WTC11 (cell line): ENCODE measurements at places on chromosomes 6 and 20.

DNA sequence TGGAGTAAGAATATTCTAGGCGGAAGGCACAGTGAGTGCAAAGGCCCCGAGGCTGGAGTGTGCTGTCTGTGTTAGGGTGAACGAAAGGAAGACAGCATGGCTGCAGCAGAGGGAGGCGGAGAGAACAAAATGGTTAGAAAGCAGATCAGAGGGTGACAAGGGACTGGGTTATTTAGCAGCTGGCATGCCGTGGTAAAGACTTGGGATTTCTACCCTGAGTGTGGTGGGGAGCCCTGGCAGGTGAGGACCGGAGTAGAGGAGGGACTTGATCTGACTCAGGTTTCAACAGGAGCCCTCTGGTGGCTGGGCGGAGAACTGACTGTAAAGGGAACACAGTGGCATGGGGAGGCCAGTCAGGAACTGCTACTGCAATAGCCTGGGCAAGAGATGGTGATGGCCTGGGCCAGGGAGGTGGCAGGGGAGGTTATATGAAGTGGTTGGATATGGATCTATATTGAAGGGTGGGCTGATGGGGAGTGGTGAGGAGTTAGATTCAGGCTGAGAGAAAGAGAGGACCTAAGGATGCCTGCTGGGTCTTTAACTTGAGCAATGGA is 38.0 kb downstream of the PIM1 start:
- H3K4me3 ChIP-seq, result no peak overlapping the region
- peaks cover 5% of the 10 kb centered on the region; the same call in 1 of the 2 replicates for H3K4me1 ChIP-seq
- H3K36me3 ChIP-seq, result no peaks in the 10 kb centered on the region
- peaks cover 3% of the 10 kb centered on the region; the same call in 1 of the 2 replicates for H3K27me3 ChIP-seq
- no peak overlapping the region for H3K27ac ChIP-seq

DNA sequence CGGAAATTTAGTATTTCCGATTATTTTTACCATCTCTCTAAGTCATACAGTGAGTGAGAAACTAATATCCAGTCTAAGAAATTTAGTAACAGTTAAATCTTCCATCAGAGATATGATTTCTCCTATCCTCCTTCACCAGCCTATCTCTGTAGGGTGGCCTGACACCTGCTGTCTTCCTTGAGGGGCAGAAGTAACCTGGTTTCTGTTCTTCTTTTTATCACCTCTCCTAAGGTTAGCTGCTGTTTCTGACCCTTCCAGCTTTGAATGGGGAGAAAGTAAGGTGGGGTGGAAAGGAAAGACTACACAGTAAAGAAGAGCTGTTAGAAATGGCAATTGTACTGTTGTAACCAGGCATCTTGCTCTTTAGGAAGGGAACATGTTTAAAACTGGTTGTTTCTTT is 447.7 kb downstream of the PHF3 start:
- H3K36me3 ChIP-seq, result peaks cover 4% of the 10 kb centered on the region
- no peaks in the 10 kb centered on the region for H3K27me3 ChIP-seq
- DNase-seq, result no peak
- H3K4me3 ChIP-seq, result no peak overlapping the region
- H3K27ac ChIP-seq, result no peak overlapping the region
- H3K4me1 ChIP-seq, result no peaks in the 10 kb centered on the region

- no peak overlapping the region for H3K4me3 ChIP-seq
- H3K36me3 ChIP-seq, result peaks cover 38% of the 10 kb centered on the region
- peaks cover 14% of the 10 kb centered on the region for H3K4me1 ChIP-seq
- DNase-seq, result no peak
- H3K27me3 ChIP-seq, result no peaks in the 10 kb centered on the region
Observed at GRCh38 chr6:161139766-161140553, 133.9 kb downstream of the AGPAT4 start.

DNA sequence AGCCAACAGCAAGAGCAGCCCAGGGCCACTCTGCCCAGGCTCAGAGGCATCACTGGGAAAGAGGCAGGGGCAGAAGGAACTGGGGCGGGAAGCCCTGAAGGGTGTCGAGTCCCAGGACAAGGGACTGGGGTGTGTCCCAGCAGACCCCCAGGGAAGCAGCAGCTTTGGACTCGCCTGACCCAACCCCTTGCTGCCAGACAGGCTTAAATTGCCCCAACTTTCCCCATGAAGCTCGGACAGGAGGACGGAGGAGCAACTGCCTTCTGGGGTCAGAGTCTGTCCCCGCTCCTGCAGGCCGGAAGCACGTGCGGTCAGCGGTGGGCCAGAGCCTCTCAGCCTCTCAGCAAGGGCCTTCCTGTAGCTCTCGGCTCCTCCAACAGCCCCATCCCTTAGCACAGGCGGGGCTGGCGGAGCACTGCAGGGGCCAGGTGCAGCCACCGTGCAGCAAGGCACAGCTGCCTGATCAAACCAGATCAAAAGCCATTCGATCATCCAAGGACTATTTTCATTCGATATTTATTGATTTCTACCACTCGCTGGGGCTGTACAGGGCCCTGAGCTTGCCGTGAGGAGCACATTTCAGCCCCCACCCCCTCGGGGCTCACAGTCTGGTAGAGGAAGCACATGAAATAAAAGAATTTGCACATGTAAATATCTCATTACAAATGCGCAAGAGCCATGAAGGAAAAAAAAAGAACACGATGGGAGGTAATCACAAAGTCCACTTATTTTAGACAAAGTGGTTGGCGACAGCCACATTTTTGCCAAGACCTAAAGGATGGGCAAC is 31.8 kb upstream of the STX16 start:
- peak; percentile 61 for DNase-seq
- H3K4me3 ChIP-seq, result no peak overlapping the region
- peaks cover 21% of the 10 kb centered on the region for H3K4me1 ChIP-seq
- peaks cover 18% of the 10 kb centered on the region for H3K36me3 ChIP-seq
- H3K27ac ChIP-seq, result peak overlapping the region; percentile 61; the same call in 1 of the 2 replicates
- peaks cover 45% of the 10 kb centered on the region for H3K27me3 ChIP-seq

DNA sequence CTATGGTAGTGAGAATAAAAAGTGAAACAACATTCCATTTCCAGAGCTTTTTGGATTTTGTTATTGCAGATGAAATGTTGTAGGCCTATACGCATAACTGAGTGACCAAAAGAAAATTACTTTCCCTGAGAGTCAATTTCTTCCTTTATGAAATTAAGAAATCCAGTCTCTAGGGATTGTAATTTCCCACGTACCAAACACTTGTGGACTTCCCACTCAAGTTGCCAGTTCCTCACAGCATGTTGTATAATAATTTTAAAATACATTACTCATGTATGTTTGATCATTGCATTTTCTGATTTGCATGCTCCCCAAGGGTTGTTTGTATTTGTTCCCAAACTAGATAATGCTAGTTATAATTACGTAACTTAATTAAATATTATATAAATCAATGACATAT is 12.0 kb upstream of the PRDM1 start:
- H3K4me3 ChIP-seq, result no peak overlapping the region
- H3K27me3 ChIP-seq, result no peaks in the 10 kb centered on the region
- H3K4me1 ChIP-seq, result no peaks in the 10 kb centered on the region

DNA sequence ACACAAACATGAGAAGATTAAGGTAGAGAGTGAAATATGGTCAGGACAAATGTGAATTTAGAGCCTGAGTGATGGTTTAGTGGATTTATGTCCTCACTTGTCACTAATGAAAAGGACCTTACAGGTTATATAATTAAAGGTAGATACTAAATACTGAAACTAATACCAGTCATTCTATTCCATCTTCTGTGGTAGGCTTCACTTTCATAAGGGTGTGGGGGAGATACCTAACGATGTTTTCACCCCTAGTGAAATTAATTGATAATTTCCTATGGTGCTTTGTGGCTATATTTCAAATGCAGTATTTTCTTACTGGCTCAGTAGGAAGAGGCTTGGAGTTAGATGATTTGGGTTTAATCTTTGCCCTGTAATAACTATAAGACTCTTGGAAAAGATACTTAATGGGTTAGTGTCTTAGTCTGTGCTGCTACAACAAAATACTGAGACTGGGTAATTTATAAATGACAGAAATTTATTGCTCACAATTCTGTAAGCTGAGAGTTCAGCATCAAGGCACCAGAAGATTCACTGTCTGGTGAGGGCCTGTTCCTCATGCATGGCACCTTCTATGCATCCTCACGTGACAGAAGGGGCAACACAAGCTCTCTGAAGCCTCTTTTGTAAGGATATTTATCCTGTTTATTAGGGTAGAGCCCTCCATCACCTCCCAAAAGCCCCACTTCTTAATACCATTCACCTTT is 21.3 kb downstream of the RNF217 start:
- H3K4me3 ChIP-seq, result no peak overlapping the region
- H3K27me3 ChIP-seq, result no peaks in the 10 kb centered on the region
- no peak for DNase-seq
- H3K27ac ChIP-seq, result no peak overlapping the region
- peaks cover 15% of the 10 kb centered on the region for H3K4me1 ChIP-seq

DNA sequence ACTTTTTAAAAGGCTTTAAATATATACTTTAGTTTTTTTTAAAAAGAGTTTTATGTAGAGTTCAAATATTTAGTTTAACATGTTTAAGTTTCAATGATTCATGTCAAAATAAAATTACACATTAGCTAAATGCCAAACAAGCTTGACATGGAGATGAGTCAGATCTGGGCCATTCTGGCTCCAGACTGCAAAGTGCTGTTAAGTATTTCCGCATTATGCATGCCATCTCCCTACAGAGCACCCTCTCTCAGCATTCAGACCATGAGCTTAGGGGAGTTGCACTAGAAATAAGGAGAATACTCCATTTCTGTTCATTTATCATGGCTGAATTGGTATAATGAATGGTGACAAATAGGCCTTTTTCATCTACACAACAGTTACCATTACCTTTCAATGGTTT is 21.5 kb upstream of the HS3ST5 start:
- DNase-seq, result peak; percentile 21
- H3K4me1 ChIP-seq, result peaks cover 78% of the 10 kb centered on the region
- H3K36me3 ChIP-seq, result no peaks in the 10 kb centered on the region
- peak overlapping the region; percentile 96 for H3K27ac ChIP-seq

DNA sequence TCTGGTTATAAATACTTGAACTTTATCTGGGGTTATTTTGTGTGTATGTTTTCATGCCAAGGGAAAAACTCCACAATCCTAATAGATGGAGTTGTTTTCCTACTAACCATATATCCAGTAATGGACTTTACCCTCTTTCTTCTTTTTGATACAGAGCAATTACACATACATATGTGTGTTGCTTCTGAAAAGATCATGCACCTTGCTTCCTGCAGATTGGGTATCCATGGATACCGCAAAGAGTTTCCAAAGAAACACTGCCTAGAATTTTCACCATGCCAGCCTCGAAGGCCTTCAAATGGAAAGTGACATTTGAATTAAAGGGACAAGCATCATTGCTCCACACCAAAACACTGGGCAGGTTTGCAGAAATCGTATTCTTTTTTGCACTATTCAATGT is 26.8 kb downstream of the HDDC2 start:
- peaks cover 6% of the 10 kb centered on the region for H3K4me1 ChIP-seq
- no peak overlapping the region for H3K4me3 ChIP-seq
- DNase-seq, result no peak
- H3K36me3 ChIP-seq, result peaks cover 22% of the 10 kb centered on the region
- H3K27ac ChIP-seq, result no peak overlapping the region

GRCh38 chr20:14193885-14194284 is 143.5 kb downstream of the FLRT3 start:
- no peak for DNase-seq
- peaks cover 6% of the 10 kb centered on the region for H3K4me1 ChIP-seq
- no peaks in the 10 kb centered on the region for H3K36me3 ChIP-seq
- H3K27ac ChIP-seq, result no peak overlapping the region
- H3K4me3 ChIP-seq, result no peak overlapping the region

DNA sequence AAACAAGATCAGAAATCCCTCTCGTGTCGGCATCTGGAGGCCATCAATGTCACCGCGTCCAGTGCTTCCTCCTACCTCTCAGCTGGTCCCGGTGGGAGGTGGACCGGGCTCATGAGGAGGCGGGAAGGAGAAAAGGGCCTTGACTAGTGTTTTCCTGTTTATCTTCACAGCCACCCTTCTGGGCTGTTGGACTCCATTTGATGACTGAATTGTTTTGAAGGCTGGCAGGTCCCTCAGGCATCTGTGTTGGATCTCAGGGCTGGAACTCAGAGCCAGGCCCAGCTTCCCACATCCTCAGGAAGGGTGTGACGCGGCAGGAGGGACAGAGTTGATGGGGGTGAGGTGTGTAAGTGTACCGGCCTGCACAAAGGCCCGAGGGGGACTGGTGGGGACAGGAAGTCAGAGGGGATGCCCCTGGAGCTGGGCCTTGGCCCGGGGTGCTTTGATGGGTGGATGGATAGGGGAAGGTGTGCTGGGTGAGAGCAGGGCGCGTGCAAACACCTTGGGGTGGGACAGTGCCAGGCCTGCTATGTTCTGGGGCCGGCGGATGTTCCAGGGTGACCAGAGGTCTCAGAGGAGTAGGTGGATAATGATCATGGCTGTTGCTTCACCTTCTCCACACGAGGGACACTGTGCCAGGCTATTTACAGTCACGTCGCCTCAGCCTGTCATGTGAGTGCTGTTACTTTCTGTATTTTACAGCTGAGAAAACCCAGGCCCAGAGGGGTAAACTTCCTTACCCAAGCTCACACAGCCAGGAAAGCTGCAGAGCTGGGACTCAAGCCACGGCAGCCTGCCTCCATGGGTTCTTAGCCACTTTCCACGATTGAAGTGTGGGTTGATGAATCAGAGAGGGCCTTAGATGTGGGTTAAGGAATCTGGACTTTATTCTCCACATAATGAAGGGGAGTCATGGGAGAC is 17.9 kb upstream of the CHMP4B start:
- peak overlapping the region; percentile 73 for H3K27ac ChIP-seq
- H3K36me3 ChIP-seq, result no peaks in the 10 kb centered on the region; the same call in 1 of the 2 replicates
- DNase-seq, result no peak
- peaks cover 16% of the 10 kb centered on the region for H3K4me1 ChIP-seq
- H3K27me3 ChIP-seq, result no peaks in the 10 kb centered on the region

- H3K27me3 ChIP-seq, result no peaks in the 10 kb centered on the region
- no peak for DNase-seq
- H3K4me1 ChIP-seq, result peaks cover 23% of the 10 kb centered on the region
Observed at GRCh38 chr20:47659904-47660601, 125.2 kb downstream of the SULF2 start.

GRCh38 chr20:32966881-32967781 is 37.1 kb downstream of the SUN5 start:
- H3K27ac ChIP-seq, result no peak overlapping the region
- H3K4me3 ChIP-seq, result no peak overlapping the region
- H3K4me1 ChIP-seq, result no peaks in the 10 kb centered on the region
- peak; percentile 10 for DNase-seq
- no peaks in the 10 kb centered on the region; the same call in none of the 2 replicates for H3K27me3 ChIP-seq
- no peaks in the 10 kb centered on the region for H3K36me3 ChIP-seq

- H3K27me3 ChIP-seq, result no peaks in the 10 kb centered on the region
- no peak overlapping the region for H3K4me3 ChIP-seq
- peaks cover 15% of the 10 kb centered on the region for H3K4me1 ChIP-seq
Observed at GRCh38 chr6:51464956-51465355, 622.5 kb downstream of the PKHD1 start.
